ENCODE measurements at places on chromosomes 13 and 19.

DNA sequence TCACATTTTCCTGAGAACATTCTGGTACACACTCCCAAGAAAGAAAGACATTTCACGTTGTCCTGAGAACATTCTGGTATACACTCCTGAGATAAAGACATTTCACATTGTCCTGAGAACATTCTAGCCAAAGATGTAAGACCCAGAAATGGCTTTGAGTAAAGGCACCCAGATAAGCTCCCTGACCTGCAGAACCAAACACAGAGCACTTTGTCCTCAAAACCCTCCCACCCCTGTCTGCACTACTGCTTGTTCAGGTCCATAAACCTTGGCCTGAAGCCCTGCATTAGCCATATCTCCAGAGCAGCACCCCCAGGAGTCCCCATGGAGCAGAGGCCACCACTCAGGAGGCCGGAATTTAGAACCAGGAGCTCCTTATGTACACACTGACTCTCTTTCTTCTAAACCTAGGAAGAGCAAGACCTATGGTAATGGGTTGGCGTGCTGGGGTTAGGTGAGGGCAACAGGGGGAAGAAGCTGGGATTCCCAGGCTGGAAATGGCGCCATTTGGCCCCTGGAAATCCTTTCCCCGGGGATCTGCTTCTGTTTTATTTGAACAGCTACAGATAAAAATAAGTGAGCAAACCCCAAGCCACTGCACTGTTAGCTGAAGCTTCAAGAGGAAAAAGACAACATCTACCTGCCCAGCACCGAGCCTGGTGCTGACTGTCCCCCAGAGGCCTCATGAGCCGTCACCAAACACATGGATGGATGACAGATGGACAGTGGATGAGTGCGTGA, 13.7 kb downstream of the GAS6 start:
- DNase-seq, result no peak

GRCh38 chr13:27964741-27965323, 4.3 kb downstream of the CDX2 start:
- no peak for DNase-seq

GRCh38 chr13:76846363-76846762, 39.8 kb downstream of the KCTD12 start:
- DNase-seq, result no peak

GRCh38 chr13:22848539-22849052, 332.2 kb upstream of the SGCG start:
- DNase-seq, result no peak

- DNase-seq, result no peak
Observed at GRCh38 chr19:48947258-48947542, 7.5 kb upstream of the BAX start.

DNA sequence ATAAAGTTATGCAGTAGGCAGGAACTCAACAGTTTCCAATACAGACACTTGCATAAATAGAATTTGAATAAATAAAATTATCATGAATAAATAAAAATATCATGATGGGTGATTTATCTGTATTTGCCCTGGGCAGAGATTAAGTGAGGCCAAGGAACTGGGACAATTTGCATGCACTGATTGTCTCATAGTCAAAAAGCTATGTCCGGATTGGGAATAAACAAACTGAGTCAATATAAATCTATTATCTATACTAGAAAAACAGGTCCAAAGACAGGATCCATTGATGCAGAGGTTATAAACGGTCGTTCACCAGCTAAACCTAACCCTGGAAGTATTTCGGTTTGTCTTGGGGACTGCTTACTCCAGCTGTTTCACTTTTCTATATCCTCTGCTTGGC, 26.2 kb upstream of the FBXL3 start:
- DNase-seq, result no peak

GRCh38 chr19:1134431-1134830, 30.6 kb downstream of the GPX4 start:
- peak; percentile 43 for DNase-seq

GRCh38 chr19:40807147-40808020, 8.4 kb downstream of the EGLN2 start:
- DNase-seq, result peak; percentile 43

DNA sequence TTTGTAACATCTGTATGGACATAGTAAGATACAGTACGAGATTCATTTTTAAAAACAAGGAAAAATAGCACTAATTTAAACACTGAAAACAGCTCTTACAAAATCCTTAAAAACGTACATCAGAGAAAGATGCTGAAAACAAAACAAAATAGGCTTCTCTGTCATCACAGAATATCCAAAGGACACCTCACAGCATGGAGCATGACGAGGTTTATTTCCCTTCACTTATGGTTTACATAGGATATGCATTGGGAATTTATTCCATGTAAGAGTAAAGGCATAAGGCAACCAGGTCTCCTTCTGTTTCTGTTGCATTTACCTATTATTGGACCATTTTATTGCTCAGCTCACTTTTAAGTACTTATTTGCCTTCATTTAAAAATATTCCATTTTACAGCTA, 3.0 kb downstream of the KCTD12 start:
- no peak for DNase-seq

- DNase-seq, result no peak
Observed at GRCh38 chr13:70108356-70109105, at the start of gene KLHL1. Gene KLHL1 (minus strand): TSS chr13:70108452. CDS start chr13:70107699, 753 bp downstream.

DNA sequence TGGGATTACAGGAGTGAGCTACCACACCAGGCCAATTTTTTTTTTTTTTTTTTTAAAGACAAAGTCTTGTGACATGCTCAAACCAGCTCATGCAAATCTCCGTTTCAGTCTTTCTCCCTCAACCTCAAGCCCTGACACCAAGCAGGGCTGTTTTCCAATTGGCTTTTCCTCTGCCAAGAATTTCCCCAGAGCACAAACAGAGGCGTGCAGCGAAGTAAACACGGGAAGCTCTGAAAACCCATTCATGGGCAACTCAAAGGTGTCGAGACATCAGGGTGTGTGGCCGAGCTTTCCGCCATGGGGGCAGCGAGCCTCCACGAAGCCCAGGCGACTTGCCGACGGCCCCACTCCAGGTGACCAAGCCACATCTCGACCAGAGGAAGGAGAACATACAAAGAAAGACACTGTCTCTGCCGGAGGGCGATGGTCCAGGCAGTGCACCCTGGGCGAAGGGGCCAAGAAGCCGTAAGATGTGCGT, 70.0 kb downstream of the INSR start:
- no peak for DNase-seq

DNA sequence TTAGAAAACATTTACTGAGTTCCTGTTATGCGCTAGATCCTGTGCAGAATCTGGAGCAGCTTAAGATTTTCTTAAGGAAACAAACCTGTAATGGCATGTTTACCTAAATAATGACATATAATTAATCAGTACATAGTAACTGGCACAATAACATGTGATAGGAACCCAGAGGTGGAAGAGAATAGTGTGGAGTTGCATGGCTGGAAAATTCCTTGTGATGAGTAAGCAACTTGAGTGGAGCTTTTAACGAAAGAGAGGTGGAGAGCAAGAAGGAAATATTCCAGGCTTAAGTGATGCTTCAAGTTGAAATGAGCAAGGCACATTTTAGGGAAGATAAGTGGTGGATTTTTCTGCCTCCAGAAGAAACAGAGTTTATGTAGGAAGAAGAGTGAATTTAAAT, 9.2 kb upstream of the GPC5 start:
- DNase-seq, result peak; percentile 24

DNA sequence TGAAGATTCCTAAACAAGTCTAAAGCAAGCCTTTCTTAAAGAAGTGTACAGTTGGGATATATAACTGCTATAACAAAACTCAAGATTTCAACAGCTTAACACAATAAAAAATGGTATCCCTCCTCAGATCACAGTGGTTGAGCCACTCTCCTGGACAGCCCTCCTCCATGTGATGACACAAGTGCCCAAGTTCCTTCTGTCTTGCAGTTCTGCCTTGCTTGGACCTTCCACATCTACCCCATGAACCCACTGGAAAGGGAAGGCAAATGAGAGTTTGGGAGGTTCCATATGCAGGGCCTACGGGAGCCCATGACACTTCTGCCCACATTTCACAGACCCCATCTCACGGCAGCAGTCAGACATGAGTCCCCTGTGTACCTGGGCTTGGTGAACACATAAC, 659.2 kb downstream of the UQCRFS1 start:
- no peak for DNase-seq

DNA sequence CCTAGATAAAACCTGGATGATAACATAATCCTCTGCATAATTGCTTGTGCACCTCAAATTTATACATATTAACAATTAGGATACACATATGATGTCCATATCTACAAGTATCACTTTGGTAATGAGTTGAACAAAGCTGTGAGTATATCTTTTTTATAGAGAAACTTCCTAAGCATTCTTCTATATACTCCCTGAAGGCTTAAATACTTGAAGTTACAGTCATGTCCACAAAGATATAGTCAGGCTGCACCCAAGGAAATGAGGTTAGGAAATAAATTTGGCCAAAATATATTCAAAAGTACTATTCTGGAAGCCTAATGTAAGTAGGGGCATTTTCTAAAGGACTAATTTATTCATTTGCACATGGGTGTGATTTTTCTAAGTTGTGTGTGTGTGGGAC, 761.5 kb downstream of the PCDH9 start:
- peak; percentile 6 for DNase-seq

DNA sequence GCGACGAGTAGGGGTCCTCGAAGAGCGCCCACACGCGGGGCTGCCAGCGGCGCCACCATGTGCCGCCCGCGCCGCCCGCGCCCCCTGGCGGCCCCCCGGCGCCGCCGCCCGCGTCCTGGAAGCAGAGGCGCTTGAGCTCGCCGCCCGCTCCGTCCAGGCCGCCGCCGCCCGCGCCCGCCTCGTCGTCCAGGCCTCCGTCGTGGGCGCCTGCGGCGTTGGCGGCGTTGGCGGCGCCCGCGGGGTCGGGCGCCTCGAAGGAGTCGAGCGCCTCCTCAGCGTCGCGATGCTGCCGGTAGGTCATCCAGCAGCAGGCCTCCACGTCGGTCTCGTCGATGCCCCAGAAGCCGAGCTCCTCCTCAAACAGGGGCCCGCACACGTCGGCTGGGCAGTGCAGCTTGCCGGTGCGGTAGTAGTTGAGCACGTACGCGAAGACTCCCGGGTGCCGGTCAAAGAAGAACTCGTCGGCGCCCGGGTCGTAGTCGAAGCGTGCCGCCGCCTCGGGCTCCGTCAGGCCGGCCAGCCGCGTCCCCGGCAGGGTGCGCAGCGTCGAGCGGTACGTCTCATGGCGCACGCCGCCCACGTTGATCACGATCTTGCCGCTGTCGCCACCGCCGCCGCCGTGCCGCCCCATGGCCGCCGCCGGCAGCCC, 829 bp downstream of the KCNC3 start:
- DNase-seq, result no peak

DNA sequence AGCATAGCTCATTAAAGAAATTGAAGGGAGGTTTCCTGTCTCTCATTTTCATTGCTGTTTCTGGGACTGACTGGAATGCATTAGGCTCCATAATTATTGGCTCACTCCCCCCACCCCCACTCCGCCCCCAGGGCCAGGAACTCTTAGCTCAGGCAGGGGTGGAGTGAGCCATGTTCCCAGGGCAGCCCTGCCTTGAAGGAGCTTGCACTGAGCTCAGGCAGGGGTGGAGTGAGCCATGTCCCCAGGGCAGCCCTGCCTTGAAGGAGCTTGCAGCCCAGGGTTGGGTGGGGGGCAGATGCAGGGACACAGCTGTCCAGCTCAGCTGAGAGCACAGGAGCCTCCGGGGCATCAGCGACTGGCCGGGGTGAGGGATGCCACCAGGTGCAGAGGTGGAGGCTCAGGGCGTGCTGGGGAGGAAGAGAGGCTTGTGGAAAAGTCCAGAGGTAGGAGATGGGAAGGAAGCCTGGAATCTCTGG, 39.1 kb upstream of the TFDP1 start:
- DNase-seq, result peak; percentile 30

DNA sequence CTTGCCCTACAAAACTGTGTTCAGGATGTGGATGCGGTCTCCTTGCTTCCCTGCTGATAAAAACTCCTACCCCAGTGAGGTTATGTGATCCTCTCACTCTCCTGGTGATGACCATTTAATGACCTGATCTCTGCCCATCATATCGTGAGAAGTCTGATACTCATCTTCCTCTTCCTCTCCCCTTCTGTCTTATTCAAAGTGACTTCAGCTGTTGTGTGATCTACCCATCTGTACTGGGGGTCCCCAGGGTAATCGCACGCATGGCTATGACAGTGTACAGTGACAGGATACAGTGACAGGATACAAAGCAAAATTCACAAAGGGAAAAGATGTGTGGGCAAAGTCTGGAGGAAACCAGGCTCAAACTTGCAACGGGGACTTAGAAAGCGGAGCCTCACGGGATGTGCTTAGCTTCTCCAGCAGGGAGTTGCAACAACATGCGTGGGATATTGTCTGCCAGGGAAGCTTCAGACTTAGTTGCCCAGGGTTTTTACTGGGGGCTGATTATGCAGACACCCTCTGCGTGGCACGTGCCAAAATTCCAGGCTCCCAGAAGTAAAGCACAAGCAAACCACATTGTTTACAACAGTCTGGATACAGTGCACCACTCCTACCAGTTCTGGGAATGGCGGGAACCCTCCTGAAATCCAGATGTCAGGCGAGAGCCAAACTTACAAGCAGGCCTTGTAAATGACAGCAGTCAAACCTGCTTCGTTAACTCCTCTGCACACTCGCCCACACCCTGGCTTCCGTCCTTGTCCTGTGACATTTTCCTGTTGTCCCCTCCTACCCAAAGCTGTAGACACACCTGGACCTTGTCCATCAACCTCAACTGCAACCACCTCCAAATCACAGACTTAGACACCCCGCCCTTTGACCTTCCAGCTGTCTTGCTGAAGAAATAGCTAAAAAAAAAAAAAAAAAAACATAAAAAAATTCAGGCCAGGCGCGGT, 18.0 kb upstream of the GARRE1 start:
- DNase-seq, result no peak

GRCh38 chr19:48689449-48689848, 6.3 kb upstream of the FUT2 start:
- DNase-seq, result no peak

DNA sequence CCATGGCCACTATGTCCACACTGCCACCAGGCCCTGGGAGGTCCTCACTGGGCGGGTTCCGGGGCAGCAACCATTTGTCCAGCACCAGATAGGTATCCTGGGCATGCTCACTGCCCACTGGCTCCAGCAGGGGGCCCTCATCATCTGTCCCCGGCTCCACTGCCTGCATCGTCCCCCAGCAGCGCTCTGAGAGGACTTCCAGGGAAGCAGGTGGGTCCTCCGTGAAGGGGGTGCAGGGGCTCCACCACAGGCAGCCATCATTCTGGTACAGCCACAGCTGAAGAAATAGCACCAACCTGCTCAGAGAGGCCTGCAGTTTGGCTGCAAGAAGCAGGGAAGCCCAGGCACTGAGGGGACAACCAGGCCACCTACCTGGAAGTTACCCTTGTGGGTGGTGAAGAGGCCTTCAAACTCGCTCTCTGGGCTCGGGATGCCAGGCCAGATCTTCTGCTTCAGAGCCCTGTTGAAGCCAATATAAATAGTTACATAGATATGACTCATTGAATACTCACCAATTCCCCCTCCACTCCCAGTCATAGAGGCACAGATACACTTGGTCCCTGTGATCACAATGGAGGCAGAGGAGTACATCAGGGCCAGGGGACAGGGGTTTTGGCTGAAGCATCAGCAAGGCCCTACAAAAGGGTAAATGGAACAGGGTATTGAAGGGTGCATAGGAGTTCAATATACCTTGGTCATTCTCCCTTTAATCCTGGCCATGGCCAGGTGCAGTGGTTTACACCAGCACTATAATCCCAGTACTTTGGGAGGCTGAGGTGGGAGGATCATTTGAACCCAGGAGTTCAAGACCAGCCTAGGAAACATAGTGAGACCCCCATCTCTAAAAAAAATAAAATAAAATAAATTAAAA, 4.1 kb downstream of the SWSAP1 start:
- DNase-seq, result peak; percentile 87

Measured in epithelial cell of esophagus (primary cell).